ENCODE measurements at places on chromosomes 3 and 15.

- DNase-seq: no peak
Observed at GRCh38 chr3:54957711-54958110, 29.9 kb upstream of the LRTM1 start.

DNA sequence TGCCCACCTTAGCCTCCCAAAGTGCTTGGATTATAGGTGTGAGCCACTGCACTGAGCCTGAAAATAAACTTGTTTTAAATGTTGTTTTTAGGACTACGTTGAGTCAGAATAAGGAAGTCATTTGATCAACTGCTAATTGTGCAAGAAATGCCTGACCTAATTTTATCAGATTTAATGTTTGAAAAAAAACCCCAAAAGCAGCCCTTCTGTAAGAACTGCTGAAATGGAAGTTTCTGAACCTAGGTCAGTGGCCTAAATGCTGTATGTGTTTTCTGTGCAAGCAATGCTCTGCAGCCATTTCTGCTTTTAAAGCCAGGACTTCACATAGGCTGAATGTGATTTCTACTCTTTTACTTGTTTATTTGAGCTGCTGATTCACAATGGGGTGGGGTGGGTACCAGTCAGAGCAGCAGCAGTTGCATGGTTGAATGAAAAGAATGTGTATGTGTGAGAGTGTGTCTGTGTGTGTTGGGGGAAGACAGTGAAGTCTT, 6.6 kb downstream of the GPX1 start:
- no peak for DNase-seq

- no peak for DNase-seq
Observed at GRCh38 chr3:34635352-34635850, 837.0 kb downstream of the PDCD6IP start.

DNA sequence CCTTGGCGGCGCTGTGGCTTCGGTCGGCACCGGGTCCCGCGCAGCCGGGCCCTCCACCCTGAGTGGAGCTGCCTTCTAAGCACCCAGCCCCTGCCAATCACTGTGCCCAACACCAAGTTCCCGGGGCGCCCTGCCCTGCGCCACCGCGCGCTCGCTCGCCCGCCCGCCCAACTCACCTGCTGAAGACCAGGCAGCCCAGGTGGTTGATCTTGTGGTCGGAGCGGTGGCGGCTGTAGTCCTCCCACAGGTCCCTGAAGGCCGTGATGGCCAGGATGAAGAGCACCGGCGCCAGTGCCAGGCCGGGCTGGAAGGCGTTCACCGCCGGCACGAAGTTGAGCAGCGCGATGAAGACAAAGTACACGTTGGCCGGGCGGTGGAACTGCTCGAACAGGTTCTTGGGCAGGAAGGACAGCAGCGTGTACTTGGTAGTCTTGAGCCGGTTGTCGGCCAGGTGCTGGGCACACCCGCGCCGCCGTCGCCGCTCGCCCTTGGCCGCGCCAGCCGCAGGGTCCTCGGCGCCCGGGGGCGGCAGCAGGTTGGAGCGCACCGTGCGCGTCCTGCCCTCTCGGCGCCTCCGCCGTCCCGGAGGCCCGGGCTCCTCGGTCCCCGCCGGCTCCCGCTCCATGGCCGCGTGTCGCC, 536 bp downstream of the ATP10A start:
- DNase-seq: no peak

DNA sequence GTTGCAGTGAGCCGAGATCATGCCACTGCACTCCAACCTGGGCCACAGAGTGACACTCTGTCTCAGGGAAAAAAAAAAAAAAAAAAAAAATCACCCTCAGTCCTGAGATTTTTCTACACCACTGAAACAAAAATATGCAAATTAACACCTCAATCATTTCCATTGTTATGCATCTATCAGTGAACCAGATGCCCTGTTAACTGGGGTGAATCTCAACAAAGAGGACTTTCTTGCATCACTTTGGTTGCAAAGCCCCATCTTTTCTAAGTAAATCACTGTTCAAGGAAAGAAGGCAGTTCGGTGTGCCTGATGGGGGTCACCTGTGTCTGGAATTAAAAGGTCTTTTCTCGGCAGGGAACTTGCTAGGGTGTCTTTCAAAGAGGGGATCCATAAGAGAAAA, 421.6 kb downstream of the EPHB1 start:
- DNase-seq: no peak

- no peak for DNase-seq
Observed at GRCh38 chr3:138458774-138459499, 24.5 kb downstream of the ESYT3 start.

GRCh38 chr3:132038198-132038825, 3.5 kb upstream of the CPNE4 start:
- no peak for DNase-seq

DNA sequence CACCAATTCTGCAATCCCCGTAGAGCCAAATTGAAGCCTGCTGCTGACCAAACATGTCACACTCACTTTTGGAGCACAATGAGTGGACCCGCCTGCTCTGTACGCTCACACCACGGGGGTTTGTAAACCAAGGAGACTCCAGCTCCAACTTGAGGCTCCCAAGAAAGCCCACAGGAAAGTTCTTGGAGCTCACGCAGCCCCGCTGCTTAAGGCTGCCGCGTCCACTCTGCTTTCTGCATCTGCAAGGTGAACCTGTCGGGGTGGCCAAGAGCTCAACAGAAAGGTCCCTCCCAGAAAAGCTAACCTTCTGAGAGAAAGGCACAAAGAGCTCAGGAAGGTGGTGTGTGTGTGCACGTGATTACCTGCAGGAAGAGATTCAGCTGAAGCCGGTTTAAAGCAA, 94.9 kb downstream of the PCSK6 start:
- no peak for DNase-seq

DNA sequence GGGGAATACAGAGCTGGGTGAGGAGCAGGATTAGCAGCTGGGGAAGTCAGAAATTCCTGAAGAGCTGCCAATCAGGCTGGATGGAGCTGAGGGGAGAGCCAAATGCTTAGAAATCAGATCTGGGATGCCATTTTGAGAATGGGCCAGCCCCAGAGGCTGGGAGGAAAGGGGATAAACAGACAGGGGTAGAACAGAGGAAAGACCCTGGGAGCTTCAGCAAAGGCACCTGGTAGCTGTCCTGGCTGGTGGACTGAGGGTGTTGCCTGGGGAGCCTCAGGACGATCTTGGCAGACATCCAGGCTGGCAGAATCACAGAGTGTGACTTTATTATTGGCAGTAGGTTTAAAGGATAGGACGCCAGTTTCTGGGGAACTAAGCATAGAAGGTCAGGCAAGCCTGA, 97.8 kb downstream of the SQOR start:
- DNase-seq: peak; percentile 15

GRCh38 chr15:64023220-64023619, 23.1 kb downstream of the DAPK2 start:
- DNase-seq: no peak

DNA sequence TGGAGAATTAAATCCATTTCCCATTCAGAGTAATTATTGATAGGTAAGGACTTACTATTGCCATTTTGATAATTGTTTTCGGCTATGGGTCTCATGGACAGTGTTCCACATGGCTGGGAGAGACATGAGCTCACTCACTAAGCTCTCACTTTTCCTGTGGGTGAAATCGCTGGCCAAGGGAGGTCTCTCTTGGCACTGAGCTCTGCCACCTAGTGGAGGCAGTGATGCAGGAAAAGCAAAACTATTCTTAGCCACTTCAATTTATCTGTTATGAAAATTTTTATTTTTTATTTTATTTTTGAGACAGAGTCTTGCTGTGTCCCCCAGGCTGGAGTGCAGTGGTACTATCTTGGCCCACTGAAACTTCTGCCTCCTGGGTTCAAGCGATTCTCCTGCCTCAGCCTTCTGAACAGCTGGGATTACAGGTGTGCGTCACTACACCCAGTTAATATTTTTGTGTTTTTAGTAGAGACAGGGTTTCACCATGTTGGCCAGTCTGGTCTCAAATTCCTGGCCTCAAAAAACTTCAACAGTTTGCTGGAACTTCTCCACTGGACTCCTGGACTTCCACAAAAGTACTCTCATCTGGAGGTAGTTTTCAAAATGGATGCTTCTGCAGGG, 4.7 kb upstream of the RNF13 start:
- peak; percentile 69 for DNase-seq

DNA sequence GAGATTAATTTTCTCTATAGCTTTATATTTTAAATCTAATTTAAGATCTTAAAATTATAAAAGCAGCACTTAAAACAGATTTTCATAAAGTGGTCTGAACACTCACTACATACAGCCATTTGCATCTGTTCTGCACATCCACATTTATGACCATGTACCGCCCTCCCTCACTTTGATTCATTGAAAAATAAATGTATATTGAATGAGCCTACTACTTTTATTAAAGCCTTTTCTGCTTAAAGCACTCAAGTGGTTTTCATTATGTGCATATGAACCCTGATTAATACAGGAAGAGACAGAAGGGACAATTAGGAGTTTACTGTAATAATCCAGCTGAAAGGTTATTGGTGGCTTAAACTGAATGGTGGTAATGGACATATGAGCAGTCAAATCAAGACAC, 129.4 kb downstream of the DLG1 start:
- no peak for DNase-seq

GRCh38 chr3:10169000-10169496, 4.3 kb downstream of the IRAK2 start:
- no peak for DNase-seq

GRCh38 chr3:4818986-4819693, 160.1 kb upstream of the BHLHE40 start:
- DNase-seq: no peak

DNA sequence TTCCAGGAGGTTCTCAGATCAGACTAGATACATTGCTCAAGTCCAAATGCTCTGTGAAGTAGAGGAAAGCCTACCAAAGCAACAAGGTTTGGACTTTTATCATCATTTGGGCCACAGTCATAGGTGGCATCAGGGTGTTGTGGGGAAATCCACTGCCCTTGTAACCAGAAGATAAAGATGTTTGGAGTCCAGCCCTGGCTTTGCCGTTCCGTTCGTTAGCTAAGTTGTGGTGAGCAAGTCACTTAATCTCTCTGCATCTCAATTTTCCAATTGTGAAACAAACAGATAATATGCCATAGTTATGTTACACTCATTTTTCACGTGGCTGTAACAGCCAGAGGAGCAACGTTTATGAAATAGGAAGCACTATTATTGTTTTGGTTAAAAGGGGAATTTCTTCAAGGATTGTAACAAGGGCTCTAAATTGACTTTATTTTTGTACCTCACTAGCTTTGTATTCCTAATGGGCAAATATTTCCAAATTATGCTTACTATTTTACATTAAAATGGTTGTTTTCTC, 125.6 kb downstream of the CD47 start:
- no peak for DNase-seq

- DNase-seq: no peak
Observed at GRCh38 chr3:3189102-3189727, 9.7 kb upstream of the CRBN start.

- peak; percentile 85 for DNase-seq
Observed at GRCh38 chr3:3800685-3801493, 1.7 kb downstream of the LRRN1 start.

GRCh38 chr3:37240170-37240945, 66.0 kb upstream of the LRRFIP2 start:
- no peak for DNase-seq

DNA sequence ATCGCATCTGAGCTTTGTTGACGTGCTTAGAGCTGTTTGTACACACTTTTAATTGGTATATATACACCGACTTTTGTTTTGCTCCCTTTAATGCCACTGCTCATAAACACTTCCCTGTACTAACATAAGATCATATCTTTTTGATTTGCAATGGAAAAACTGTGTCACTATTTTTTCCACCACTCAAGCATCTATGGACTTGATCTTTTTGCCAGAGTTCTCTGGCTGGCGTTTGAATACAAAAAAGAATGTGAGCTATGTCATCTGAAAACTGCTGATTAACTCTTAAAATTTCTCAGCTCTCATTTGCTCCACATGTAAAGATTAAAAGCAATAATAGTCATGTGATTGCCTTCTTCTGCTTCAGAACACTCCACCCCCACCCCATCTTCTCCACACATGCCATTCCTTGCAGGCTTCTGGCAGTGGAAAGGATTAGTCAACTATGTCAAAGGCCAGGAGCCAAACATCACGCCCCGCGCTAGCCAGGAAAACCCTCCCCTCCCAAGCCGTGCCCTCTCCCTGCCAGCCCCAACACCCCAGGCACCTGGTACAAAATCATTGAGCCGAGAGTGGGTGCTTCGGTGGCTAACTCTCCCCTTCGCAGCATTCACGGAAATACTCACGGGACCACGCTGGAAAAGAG, 123.4 kb upstream of the MEF2A start:
- DNase-seq: no peak

- DNase-seq: no peak
Observed at GRCh38 chr15:36763685-36764084, 184.3 kb downstream of the CDIN1 start.

DNA sequence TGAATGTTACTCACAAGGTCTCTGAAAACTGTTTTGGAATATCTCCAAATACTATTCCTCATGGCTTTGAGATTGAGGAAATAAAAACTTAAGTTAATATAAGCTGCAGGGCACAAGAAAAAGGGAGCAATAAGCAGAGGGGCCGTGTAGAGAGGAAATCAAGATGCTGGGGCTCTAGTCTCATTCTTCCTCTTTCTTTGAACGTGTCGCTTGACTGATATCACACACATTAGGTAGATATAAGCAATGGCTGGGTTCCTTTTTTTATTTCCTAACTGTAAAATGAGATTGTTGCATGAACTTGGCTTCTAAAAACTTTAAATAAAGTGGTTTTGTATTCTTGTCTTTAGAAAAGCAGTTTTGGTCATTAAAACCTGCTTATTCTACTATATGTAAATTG, 326.7 kb upstream of the ROPN1 start:
- DNase-seq: no peak

DNA sequence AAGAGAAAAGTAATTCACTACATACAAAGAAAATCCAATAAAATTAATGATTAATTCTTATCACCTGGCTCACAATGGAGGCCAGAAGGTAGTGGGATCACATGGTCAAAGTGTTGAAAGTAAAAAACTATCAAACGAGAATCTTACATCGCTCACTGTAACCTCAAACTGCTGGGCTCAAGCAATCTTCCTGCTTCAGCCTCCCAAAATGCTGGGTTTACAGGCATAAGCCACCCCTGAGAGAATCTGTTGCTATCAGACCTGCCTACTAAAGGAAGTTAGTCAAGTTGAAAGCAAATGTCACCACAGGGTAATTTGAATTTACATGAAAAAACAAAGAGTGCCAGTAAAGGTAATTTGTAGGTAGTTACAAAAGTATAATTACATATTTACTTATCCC, 103.3 kb downstream of the PCCB start:
- no peak for DNase-seq

GRCh38 chr3:53078656-53079055, 32.8 kb upstream of the SFMBT1 start:
- no peak for DNase-seq

DNA sequence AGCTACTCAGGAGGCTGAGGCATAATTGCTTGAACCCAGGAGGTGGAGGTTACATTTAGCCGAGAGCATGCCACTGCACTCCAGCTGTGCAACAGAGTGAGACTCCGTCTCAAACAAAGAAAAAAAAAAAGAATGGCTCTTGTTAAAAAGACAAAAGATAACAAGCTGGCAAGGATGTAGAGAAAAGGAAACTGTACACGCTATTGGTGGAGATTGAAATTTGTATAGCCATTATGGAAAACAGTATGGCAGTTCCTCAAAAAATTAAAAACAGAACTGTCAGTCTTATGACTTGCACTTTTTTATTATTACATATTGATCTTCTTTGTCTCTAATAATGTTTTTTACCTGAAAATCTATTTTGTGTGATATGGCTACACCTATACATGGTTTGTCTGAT, 41.9 kb downstream of the MEX3B start:
- DNase-seq: no peak
